Ovary (tissue), 10 donors: ENCODE measurements at places on chromosomes 5 and 9. TPM values are rescaled to one million over a fixed set of nuclear protein-coding genes. Genes with fewer than 3 reads are reported as not detected.

DNA sequence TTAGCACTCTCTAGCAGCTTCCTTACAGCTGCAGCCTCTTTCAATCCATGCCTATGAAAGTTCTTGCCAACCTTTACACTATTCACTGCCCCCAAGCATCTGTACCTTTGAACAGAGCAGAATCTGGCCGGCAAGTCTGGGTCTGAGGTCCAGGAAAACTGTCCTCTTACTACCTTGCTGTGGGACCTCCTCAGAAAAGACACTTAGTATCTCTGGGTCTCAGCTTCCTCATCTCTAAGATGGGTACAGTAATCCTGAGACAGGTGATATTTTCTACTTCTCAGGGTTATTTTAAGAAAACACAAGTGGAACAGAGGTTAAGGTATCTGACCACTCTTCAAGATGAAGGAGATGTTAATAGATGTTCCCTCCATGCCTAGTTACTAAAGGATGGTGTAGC is 120.2 kb downstream of the EGFLAM start:
- no peak for DNase-seq

GRCh38 chr5:83475391-83475863 is 3.9 kb downstream of the VCAN start:
- DNase-seq, result no peak

DNA sequence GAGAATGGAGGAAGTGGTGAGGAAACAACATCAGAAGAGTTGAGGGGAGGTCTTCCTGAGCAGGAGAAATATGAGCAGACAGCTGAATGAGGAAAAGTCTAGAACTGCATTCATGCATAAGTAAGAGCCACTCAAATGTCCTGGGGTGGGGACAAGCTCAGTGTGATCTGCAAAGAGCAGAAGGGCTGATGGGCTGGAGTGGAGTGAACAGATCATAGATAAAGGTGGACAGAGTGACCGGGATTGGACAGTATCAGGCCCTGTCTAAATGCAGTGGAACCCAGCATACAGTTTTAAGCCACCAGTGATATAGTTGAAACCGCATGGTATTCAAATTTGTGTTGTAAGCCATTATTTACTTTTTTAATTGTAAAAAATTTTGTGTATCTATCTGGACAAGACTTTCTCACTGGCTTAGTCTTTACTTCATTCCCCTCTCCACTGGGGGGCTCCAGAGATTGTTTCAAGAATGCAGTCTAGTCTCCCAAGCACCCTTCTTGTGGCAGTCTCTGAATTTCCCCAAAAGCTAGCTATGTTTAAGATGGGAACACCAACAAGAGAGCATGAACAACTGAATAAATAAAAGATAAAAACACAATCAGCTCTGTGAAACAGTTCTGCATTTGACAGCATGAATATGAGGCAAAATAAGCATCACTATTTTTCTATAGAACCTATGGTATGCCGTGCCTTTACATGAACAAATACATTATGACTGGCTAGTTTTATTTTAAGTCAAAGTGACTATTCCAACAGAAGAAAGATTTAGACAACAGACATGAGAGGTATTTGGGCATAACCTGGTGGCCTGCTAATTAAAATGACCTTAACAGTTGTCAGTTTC is 10.7 kb upstream of the STK32A start:
- DNase-seq, result no peak

DNA sequence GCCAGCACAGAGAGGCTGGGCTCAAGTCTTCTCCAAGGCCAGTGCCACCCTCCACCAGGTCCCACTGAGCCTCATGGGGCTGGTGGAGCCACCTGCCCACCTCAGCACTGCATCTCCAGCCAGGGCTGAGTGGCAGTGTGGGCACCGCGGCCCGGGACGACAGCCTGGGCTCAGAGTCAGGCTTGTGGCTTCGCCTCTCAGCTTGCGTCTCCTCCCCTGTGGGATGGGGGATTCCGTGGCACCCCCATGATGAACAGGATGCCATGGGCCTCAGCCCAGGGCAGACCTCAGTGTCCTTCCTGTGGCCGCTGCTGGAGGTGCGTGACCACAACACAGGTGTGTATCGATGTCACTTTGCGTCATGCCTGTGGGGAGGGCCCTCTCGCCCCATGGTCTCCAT is 136.4 kb upstream of the PPP1R26 start:
- no peak for DNase-seq

DNA sequence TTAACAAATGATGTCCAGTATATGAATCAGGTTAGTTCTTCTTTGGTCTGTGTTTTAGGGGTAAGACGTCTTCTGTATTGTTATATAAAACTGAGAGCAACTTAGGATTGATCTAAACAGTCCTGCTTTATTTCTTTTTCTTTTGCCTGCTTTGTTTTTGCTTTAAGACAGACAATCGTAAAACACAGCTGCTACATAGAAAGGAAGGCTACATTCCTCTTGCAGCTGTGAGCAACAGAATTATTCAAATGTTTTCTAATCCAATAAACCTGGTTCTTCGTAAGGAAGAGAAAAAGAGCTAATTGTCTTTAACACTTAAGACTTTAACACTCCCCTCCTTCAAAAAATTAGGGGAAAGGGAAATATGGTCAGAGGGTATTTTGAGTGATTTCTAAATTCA is 14.6 kb downstream of the FGF1 start:
- no peak for DNase-seq

DNA sequence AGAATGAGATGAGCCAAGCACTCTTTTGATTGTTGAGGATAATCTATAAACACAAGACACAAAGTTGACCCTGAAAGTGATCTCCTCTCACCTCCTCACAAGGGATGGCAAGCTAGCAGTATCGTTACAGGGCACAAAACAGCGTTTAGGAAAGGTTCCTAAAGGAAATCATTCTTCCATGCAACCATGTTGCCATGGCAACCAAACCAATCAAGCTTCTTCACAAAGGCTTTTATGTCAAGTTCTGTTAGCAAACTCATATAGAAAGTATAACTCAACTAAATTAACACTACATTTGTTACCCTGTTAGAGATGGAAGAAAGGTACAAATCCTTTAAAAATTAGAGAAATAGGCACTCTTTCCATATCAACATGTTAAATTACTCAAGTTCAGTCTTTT is 1016.8 kb upstream of the DMAC1 start:
- DNase-seq, result no peak

- DNase-seq, result no peak
These were observed 330.0 kb downstream of the EBF1 start for GRCh38 chr5:158769696-158770095.

GRCh38 chr5:76081811-76082771 is 1.1 kb upstream of the SV2C start:
- DNase-seq, result no peak

GRCh38 chr9:12604164-12604821 is 88.9 kb upstream of the TYRP1 start:
- no peak for DNase-seq

DNA sequence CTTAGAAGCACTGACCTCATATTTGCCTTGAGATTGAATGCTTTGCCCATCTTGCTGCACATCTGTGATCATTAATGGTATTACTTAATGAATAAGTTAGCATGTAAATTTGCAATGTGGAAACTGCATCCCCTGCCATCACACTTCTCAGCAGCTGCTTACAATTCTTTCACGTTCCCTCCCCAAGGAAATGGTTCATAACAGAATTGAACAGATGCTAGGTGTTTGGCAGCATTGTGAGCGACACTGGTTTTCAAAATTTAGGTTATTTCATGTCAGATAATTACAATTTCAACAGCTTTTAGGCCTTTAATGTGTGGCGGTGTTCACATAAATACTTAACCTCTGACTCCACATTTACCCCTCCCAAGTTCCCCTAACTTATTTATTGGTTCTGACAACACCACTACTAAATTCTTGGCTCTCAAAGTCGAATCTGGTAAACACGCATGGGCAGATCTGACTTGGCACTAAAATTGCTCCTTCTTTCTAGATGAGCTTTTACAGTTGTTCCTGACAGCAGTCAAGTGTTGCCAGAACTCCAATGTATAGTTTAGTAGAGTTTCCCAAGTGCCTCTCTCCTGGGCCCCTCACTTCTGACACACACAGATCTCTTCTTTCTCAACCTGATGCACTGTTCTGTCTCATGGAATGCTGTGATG is 46.8 kb downstream of the SLC1A3 start:
- DNase-seq, result no peak

GRCh38 chr5:132259069-132259851 is 1.8 kb downstream of the PDLIM4 start:
- peak; percentile 83 for DNase-seq

- no peak for DNase-seq
These were observed 52.1 kb upstream of the CCNG1 start for GRCh38 chr5:163385271-163385670.

DNA sequence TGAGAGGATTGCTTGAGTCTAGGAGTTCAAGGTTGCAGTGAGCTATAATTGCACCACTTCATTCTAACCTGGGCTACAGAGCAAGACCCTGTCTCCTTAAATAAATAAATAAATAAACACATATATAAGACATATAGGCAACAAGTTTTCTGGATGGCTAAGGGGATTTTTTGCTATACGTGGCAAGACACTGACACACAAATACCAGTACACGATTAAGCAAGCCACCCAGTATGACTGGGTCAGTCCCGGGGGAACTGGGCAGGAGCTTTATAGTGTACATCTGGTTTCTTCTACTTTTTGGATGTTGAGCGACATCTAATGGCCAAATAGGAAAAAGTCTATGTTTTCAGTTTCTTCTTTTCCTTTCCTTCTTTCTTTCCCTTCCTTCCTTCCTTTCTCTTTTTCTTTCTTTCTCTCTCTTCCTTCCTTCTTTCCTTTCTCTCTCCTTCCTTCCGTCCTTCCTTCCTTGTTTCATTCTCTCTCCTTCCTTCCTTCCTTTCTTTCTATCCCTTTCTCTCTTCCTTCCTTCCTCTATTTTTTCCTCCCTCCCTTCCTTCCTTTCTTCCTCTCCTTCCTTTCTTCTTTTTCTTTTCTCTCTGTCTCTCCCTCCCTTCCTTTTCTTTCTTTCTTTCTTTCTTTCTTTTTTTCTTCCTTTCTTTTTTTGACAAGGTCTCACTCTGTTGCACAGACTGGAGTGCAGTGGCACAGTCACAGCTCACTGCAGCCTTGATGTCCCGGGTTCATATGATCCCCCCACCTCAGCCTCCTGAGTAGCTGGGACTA is 47.0 kb upstream of the PLIN2 start:
- peak; percentile 46 for DNase-seq

DNA sequence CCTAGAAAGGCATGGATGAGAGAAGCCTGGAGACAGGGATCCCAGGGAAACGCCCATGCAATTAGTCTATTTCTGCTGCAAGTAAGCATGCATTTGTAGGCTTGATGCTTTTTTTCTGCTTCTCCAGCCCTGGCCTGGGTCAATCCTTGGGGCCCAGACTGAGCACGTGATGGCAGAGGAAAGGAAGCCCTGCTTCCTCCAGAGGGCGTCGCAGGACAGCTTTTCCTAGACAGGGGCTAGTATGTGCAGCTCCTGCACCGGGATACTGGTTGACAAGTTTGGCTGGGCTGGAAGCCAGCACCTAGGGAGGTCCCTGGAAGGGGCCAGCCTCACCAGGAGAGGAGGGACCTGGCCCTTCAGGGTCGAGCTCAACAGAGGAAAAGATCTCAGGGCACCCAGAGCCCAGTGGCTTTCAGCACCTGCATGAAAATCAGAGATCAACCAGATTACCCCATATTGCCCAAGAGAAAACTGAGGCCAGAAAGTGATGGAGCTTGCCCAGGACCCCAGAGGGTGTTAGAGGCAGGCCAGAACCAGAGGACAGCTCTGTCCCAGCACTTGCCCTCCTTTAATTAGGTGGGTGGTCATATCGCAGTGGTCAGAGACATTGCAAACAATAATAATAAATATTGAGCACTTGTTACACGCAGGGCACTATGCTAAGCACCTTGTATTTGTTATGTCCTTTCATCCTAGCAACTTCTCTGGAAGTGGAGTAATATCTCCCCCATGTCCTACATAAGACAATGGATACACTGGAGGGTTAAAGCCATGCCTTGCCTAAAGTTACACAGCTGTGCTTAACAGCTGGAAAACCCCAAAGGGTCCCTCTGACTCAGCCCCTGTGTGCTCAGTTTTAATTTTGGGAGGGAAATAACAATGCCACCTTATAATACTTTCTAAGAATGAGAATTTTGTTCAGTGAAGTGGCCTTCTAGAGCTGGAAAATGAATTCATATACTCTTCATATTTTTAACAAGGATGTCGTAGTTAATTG is 67.1 kb downstream of the KLF4 start:
- DNase-seq, result peak; percentile 39

- no peak for DNase-seq
These were observed 44.1 kb downstream of the CCL28 start for GRCh38 chr5:43367909-43368669.

DNA sequence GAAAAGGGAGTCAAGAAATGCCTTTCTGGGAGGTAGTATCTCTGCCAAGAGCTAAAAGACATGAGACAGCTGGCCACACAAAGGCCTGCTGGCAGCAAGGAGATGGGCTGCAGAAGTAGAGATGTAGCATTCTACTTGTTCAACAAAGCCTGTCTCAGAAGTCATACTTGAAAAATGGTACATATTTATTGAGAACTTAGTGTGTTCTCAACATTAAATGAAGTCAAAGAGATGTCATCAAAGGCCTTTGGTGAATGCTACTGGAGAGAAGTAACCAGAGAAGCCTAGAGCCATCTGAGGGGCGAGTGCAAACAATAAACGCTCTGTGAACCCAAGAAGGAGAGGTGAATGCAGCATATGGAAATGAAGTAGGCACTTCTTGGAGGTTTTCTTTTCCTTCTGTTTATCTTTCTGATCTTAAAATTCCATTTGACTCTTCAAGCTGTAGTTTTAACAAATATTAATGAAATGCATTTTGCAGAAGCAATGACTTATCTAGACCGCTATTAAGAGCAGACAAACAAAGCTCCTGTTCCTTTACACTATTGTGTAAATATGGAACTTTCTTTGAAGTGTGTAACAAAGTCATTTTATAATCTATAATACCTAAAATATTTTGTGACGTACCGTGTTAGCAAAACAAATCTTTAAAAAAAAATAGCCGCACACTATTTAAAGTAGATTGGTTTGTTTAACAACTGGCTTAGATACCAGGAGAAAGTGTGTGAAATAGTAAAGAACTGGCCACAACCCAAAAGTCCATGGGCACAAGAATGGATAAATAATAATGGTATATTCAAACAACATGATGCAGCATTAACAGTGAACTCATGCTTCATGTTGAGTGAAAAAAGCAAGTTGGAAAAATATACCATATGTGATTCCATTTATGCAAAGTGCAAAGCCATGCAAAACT is 70.2 kb downstream of the ZNF608 start:
- peak; percentile 46 for DNase-seq

DNA sequence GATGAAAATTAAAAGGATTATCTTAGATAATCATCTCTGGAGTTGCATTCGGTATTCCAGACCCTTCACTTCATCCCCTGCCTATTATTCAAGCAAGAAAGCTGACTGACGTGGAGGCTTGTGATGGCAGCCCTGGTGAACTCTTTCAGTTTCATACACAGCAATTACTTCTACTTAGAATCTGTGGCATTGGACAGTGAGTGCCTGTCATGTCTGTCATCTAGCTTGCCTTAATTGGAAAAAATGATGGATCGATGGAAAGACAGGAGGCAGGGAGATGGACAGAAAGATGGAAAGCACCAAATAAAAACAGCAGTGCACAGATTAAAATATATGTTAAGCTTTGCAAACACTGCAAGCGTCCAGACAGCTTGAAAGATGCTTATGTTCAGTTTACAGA is 1371.0 kb upstream of the CDH6 start:
- DNase-seq, result no peak

SYK gene
- 3.4 TPM for total RNA-seq

CORO2A gene
- 0.95 TPM for total RNA-seq

NR4A3 gene
- 39.3 TPM for total RNA-seq

SPATA31C1 gene
- total RNA-seq, result not detected
